ENCODE measurements at places on chromosomes 11 and 22. TPM values are rescaled to one million over a fixed set of nuclear protein-coding genes. Genes with fewer than 3 reads are reported as not detected.

The GRAMD1B gene
- 0.26 TPM for total RNA-seq

The KCNC1 gene
- not detected for total RNA-seq

The CDPF1 gene
- 8.3 TPM for total RNA-seq

The STX3 gene
- total RNA-seq = 19.0 TPM

The PRDM11 gene
- total RNA-seq = 3.9 TPM

All from fibroblast of lung (primary cell).